ENCODE measurements at places on chromosomes 3 and 15.

DNA sequence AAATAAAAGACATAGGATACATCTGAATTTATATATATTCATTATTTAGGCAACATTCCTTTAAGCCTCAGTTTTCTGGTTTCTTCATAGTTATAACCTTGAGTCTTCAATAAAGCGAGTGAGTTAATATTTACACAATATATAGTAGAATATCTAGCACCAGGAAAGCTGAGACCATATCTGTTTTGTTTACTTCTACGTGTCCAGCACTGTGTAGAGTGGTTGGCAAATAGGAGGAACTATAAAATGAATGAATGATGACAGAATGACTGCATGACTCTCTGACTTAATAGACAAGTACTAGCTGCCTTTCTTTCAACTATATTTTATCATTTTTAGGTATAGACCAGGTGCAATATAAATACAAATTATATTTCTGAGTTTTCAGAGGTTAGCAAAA, 197.8 kb upstream of the RBMS3 start:
- DNase-seq, result no peak

DNA sequence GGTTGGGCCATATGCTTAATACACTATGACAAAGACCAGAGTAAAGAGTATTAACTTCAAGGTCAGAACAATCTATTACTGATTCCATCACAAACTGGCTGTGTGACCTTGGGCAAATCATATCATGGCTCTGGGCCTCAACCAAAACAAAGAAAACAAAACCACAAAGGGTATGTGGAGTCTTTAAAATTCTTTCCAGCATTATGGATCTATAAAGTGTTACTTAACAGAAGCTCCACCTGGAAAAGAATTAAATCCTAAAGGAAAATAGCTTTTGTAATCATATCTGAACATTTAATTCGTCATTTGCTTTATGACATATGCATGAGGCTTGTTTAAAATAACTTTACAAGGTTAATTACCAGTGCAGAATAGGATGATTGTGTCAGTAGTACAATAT, 265.5 kb downstream of the SATB1 start:
- DNase-seq, result no peak

DNA sequence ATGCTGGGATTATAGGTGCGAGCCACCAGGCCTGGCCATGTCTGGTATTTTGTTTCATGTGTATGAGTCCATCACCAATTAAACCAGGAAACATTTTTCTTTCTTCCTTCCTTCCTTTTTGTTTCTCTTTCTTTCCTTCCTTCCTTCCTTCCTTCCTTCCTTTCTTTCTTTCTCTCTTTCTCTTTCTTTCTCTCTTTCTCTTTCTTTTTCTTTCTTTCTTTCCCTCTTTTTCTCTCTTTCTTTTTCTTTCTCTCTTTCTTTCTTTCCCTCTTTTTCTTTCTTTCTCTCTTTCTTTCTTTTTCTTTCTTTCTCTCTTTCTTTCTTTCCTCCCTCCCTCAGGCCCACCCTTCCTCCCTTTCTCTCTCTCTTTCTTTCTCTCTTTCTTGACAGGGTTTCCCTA, 83.4 kb downstream of the SLC9A9 start:
- no peak for DNase-seq

GRCh38 chr15:39367596-39367995, 213.3 kb upstream of the THBS1 start:
- DNase-seq, result no peak

GRCh38 chr3:196886144-196886543, 18.4 kb downstream of the SENP5 start:
- no peak for DNase-seq

DNA sequence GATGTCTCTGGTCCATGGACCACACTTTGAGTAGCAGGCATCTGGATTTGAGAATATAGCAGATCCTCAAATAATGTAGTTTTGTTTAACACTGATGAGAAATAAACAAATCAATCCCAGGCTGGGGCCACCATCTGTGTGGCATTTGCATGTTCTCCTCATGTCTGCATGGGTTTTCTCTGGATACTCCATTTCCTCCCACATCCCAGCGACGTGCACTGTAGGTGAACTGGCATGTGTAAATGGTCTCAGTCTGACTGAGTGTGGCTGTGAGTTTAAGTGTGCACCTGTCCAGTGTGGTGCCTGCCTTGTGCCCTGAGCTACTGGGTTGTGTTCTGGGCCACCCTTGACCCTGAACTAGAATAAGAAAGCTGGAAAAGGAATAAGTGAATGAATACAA, 66.3 kb upstream of the NANOGP8 start:
- no peak for DNase-seq

DNA sequence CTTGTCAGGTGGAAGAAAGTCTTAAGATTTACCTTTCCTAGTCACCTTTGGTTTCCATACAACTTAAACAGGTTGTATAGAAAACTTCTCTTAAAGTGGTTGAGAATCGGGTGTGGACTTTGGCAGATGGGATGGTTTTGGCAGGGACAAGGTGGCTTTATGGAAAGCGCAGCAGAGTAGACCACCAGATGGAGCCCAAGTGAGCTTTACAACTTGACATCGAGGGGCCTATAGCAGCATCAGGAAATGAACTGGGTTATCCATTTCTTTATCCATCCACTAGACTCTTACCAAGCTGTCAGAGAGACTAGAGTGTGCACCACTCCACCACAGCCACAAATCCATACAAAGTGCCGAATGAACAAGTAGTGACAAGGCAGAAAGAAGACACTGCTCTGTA, 85.3 kb upstream of the MBNL1 start:
- DNase-seq, result peak; percentile 59

GRCh38 chr15:64574301-64575017, 114.1 kb downstream of the ZNF609 start:
- DNase-seq, result no peak

- no peak for DNase-seq
Measured at GRCh38 chr3:122982216-122983185, 45.1 kb downstream of the SEMA5B start.

All from dermis blood vessel endothelial cell (primary cell).